Fibroblast of lung (primary cell): ENCODE measurements at places on chromosomes 1 and 21. TPM values are rescaled to one million over a fixed set of nuclear protein-coding genes. Genes with fewer than 3 reads are reported as not detected.

DNA sequence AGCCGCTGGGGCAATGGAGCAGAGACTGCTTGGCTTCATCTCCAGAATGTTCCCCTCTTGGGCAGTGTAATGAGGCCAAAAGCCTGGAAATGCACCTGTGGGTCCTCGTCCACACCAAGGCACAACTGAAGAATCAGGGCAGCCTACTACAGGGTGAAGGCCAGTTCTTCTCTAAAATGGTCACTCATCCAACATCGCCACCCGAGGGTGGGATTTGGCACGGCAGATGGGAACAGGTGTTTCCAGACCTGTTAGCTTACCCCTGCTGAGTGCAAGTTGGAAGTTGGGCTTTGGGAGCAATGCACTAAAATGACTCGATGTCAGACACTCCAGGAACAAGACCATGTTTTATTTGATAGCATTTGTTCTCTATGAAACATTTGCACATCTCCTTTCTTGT, 543.7 kb downstream of the NPHP4 start:
- DNase-seq: no peak

DNA sequence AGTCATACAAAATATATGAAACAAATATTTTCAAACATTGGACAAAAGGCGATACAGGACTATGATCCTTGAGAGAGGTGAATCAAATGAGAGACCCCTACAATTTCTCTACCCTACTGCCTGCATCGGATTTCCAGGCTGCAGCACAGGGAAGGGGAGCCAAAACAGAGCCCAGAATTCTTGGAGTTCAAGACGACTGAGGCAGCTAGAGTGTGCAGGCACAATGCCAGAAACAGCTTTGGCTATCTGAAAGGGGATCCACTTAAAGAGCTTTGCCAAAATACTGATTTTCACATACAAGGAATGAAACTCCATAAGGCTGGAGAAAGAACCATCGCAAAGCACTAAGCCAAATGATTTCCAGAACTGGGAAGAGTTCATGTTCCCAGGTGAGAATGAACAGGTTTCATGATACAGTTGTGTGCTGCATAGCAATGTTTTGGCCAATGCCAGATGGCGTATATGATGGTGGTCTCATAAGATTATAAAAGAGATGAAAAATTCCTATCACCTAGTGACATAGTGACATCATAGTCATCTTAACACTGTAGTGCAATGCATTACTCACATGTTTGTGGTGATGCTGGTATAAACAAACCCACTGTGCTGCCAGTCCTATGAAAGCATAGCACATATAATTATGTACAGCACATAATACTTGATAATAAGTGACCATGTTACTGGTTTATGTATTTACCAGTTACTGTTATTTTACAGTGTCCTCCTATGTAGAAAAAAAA, 77.5 kb downstream of the KCND3 start:
- DNase-seq: no peak

DNA sequence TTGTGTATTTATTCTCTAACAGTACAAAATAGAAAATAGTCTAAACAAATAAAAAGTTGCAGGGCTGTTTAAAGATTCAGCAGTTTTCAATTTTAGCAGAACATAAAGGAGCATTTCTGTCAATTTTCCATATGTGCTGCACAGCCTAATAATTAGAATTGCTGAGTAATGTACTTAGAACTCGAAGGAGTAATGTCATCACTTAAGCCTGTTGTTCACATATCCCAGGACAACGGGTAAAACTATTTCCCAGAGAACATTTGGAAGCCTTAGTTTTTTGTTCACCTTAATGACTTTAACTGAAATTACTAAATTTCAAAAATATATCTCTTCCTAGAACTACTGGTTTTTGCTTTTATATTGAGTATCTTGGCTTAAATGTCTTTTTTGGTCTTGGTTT, 81.6 kb downstream of the ZP4 start:
- no peak for DNase-seq

Gene S1PR1
- total RNA-seq: 10.4 and 16.7 TPM in 2 replicates

DNA sequence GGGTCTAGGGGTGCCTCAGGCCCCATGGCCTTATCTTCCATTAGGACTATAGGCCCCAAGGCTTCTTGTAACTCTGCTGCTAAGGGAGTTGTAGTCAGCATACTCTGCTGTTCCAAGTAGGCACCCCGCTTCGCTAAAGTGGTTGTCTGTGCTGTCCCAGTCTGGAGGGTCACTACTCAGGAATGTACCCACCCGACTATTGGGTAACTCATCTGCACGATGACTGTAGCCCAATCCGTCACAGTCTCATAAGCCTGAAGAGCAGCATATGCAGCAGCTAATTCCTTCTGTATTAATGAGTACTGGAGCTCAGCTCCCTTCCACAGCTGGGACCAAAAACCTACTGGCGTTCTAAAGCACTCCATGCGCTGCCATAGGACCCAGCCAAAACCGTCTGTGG, 111.0 kb downstream of the GDAP2 start:
- peak; percentile 45 for DNase-seq

DNA sequence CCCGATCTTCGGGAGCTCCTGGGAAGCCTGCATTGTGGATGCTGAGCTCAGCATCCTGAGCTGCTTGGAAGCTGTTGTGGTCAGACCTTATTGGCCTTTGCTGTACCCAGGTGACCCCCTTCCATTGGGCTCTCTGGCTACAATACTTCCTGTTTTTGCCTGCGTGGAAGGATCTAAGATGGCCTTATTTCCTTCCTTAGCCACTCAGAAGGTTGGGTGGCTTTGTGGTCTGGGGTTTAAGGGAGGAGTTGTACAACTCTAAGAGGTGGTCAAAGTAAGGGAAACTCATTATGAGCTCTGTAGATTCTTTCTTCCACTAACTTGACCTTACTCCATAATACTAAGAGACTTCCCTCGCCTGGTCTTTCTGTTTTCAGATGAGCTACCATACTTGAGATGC, 17.7 kb downstream of the PFKFB2 start:
- no peak for DNase-seq

DNA sequence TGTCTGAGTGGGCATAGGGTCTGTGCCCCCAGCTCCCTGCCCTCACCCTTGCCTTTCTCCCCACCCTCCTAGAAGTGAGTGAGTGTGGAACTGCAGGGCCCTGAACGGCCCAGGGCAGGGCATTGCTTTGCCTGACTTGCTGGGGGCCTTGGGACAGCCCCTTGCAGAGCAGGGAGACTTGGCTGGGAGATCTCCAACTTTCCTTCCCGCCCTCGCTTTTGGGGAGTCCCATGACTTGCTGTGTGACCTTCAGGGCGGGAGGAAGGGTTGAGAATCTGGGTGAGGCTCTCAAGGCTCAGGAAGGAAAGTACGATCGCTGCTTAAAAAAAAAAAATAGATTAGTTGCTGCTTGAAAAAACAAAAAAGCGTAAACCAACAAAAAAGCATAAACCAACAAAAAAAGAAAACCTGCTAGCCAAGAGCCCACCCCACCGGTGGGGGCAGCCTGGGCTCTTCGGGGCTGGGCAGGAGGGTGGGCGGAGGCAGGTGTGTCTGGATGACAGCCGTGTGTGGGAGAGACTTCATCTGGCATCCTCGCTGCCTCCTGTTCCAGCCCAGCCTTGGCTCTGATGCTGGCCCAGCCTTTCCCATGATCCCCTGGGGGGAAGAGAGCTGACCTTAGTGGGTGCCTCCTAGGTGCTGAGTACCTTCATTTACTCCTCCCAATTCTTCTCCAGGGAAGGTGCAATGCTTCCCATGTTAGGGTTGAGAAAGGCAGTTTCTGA, 6.5 kb downstream of the NBL1 start:
- DNase-seq: no peak

DNA sequence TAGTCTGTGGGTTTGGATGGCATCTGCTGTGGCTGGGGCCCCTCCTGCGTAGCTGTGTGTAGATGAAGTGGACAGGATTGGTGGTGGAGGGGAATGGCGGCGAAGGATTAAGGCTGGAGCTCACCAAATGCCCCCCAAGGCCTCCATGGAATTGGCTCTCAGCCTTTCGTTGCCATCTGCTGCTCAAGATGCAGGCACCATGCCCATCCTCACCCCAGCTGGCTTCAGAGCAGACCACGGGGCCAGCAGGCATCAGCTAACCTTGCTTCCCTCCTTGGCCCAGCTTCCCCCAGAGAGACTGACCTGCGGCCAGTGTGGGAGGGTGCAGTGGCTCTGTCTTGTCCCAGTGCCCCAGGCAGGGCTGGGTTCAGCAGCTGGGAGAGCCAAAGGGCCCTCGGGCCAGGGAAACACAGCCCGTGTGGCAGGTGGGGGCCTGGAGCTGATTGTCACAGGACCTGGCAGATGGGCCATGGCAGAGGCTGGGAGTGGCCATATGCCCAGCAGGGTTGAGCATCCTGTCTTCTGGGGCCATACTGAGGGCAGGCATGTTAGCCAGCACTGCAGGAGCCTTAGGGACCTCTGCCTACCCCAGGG, 66.8 kb upstream of the ACTL8 start:
- no peak for DNase-seq

DNA sequence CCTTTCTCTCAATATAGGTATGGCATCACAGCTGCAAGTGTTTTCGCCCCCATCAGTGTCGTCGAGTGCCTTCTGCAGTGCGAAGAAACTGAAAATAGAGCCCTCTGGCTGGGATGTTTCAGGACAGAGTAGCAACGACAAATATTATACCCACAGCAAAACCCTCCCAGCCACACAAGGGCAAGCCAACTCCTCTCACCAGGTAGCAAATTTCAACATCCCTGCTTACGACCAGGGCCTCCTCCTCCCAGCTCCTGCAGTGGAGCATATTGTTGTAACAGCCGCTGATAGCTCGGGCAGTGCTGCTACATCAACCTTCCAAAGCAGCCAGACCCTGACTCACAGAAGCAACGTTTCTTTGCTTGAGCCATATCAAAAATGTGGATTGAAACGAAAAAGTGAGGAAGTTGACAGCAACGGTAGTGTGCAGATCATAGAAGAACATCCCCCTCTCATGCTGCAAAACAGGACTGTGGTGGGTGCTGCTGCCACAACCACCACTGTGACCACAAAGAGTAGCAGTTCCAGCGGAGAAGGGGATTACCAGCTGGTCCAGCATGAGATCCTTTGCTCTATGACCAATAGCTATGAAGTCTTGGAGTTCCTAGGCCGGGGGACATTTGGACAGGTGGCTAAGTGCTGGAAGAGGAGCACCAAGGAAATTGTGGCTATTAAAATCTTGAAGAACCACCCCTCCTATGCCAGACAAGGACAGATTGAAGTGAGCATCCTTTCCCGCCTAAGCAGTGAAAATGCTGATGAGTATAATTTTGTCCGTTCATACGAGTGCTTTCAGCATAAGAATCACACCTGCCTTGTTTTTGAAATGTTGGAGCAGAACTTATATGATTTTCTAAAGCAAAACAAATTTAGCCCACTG, 11.5 kb downstream of the HIPK1 start:
- DNase-seq: no peak

Gene PDE4DIP
- total RNA-seq: 116 and 259 TPM in 2 replicates

GRCh38 chr21:42395302-42395701, 550 bp downstream of the TMPRSS3 start:
- no peak for DNase-seq

GRCh38 chr1:223188618-223189356, 45.7 kb upstream of the TLR5 start:
- no peak for DNase-seq

Gene RBM11
- total RNA-seq: under 0.01 and 0.17 TPM in 2 replicates

DNA sequence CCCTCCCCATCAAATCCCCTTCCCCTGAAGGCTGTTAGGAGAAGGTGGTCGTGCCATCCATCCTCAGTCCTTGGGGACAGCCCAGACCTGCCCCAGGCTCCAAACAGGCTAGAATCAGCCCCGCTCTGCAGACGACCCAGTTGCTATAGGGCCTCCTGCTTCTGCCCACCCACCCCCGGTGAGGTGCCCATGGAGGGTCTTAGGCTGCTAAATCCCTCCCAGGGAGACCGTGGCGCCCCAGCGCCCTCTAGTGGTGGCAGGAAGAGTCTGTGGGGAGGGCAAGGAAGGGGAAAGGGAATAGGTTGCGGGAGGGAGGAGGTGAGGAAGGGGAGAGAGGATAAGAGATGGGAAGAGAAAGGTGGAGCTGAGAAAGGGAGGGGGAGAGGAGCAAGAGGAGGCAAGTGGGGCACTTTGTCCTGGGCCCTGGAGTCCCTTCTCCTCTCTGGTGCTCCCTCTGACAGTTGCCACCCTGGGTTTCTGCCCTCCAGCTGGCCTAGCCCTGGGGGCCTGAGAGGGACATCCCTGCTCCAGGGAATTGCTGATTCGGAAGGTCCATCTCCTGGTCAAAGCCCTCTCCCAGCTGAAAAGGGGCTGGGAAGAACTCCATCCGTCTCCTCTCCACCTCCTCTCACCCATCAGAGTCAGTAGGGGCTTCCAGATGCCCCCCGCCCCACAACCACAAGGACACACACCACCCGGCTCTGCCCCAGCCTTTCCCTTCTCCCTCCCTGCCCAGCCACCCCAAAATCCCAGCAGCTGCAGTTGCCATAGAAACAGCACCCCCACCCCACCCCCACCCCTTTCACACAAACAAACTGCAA, 55.4 kb downstream of the CAMK2N1 start:
- no peak for DNase-seq

Gene SPRR2B
- not detected in 2 replicates for total RNA-seq

GRCh38 chr1:118321840-118322239, 136.8 kb upstream of the SPAG17 start:
- no peak for DNase-seq

DNA sequence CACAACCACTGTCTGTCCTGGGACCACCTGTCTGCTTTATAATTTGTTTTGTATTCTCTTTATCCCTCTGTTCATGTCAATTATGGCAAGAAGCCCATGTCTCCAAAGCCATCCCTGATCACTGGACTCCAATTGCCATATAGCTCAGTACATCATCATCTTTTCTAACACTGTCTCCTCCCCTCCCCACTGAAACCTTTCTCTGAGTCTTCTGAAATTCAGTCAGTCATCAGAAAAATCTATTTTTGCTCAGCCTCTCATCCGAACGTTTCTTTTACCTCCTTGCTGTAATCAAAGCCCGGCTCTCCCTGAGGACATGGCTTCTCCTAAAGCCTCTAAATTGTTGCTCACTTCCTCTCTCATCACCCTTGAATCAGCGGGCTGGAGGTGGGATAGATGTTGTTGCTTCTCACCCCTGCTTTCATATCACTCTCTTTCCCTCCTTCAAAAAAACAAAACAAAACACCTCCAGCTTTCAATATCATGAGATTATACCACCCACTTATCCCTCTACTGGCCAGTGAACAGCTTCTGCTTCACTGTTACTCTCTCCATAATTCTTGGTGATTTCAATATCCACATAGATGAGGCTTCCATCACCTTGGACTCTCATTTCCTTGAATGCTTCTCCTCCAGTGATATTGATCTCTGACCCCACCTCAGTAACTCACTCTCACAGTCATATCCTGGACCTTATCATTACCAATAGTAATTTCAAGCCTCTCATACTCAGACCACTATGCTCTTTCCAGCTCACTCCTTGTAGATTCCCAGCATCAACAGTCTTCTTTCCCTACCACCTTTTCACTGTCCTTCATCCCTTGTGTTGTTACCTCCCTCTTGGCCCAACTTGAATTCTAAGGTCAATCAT, 27.8 kb downstream of the RAB3B start:
- no peak for DNase-seq

- DNase-seq: no peak
Observed at GRCh38 chr1:225733254-225733653, 44.4 kb upstream of the SRP9 start.
